Spinal cord (tissue), 10 donors: ENCODE measurements at places on chromosomes 2 and 18. TPM values are rescaled to one million over a fixed set of nuclear protein-coding genes. Genes with fewer than 3 reads are reported as not detected.

The OBSL1 gene
- polyA plus RNA-seq: 178 TPM

The PLA2R1 gene
- 4.8 TPM for polyA plus RNA-seq

The NEU2 gene
- polyA plus RNA-seq: not detected

The MGAT4A gene
- polyA plus RNA-seq: 33.2 TPM

The GKN2 gene
- polyA plus RNA-seq: not detected

The LRATD1 gene
- polyA plus RNA-seq: 66.8 TPM

The ASXL2 gene
- polyA plus RNA-seq: 7.0 TPM
